NCI-H1092 (cell line): ENCODE measurements at places on chromosomes 11 and 22.

DNA sequence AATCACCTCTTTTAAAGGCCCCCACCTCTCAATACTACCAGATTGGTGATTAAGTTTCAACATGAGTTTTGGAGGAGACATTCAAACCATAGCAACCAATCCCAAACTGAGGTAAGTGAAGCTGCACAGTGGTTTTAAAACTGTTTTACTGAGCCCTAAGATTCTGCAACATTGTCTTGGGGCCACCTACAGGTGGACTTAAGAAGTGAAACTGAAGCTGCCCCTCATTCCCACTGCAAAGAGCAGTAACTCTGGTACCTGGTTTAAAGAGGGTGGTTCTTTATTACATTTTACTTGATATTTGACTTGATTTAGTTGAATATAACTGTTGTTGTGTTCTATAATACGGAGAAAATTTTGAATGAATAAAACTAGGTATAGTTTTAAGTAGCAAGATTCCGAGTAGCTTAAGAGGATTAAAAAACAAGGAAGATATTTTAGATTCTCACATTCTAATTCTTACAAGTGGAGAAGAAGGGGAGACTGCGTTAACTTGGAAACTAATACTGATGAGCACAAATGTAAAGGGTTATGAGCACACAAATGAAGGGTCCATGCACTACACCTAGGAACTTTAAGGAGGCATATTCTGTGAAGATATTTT is 26.7 kb downstream of the SYT9 start:
- no peak for DNase-seq

DNA sequence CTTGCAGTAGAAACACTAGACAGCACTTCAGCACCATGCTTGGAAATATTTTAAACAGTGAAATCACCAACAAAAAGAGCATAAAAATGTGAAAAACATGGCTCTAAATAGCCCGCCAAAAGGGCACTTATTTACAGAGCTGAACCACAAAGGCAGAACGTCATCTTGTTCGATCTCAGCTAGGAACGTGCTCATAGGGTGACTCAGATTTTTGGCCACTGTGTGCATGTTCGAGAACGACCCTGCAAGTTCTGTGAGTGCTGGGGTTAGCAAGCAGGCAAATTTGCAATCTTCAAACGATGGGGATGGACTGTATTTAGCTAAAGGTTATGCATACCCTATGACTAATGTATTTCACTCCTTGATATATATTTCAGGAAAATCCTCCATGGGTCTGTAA is 30.6 kb downstream of the OR2AT4 start:
- DNase-seq, result no peak

DNA sequence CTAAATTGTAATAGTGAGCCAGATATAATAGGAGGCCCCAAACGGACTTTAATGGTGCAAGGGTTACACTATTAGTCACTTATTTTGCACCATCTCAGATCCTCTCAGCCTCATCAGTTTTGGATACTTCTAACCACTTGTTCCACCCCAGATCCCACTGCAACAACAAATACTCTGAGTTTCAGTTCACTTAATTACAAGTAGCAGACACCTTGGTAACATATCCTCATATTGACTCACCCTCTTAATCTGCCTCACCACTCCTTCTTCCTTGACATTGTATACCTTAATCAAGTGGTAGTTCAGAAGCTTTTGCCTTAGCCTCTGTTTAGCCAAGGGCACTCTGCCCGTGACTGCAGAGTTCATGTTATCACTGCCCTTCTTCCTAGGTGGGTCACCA is 256.1 kb upstream of the UBASH3B start:
- no peak for DNase-seq

- no peak for DNase-seq
Observed at GRCh38 chr11:120867024-120867423, 156.9 kb upstream of the TBCEL start.

DNA sequence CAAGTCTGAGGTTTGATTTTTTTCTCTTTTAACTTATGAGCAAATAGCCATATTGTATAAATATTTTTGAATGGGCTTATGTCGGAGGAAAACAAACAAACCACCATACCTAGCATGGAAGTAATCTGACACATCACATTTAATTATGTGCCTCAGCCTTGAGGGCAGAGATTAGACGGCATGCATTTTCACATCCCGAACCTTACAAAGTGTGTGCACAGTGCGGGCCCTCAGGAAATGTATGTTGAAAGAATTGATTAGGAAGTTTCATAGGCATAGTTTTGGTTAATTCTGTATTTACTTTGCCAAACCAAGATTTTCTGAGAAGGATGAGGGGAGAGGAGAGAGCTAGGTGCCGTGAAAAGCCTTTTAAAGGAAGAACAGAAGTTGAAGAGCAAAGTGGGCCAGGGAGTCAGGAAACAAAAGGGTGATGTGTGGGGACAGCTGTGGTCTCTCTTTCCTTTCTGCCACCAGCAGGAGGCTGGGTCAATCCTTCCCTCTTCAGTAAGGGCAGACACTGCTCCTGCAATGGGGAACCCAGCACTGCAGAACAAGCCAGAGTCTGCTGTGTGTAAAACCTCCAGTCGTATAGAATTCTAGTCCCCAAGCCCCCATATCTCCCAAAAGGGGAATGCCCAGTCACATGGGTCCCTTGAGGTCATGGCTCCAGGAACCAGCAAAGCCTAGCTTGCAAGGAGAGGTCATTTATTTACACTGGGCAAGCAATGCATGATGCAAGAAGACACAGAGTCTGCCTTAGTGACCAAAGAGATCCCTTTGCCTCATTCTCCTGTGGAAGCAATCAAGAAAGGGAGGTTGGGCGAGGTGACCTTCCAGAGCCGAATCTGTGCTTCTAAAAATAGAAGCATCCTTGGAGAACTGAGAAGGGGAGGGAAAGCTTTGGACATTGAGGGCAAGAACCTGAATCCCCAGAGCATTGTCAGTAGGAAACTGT is 71.1 kb upstream of the OLFML1 start:
- DNase-seq, result no peak

- no peak for DNase-seq
Observed at GRCh38 chr11:122523846-122524805, 131.4 kb upstream of the UBASH3B start.

DNA sequence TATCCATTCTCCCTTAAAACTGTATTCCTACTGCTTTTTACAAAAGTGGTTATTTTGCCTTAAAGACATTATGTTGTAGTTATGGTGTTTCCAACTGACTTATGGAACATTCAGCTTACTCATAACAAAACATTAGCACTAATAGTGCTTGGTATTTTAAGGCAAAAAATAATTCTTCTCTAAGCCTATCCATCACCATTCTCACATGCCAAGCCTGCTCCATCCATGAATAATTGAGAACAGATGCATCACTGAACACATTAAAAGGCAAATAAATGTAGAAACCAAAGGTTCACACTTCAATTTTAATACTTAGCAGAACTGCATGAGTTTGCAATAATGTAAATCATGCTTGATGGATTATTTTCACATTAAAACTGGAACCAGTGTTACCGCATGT is 42.3 kb upstream of the DDI1 start:
- no peak for DNase-seq

DNA sequence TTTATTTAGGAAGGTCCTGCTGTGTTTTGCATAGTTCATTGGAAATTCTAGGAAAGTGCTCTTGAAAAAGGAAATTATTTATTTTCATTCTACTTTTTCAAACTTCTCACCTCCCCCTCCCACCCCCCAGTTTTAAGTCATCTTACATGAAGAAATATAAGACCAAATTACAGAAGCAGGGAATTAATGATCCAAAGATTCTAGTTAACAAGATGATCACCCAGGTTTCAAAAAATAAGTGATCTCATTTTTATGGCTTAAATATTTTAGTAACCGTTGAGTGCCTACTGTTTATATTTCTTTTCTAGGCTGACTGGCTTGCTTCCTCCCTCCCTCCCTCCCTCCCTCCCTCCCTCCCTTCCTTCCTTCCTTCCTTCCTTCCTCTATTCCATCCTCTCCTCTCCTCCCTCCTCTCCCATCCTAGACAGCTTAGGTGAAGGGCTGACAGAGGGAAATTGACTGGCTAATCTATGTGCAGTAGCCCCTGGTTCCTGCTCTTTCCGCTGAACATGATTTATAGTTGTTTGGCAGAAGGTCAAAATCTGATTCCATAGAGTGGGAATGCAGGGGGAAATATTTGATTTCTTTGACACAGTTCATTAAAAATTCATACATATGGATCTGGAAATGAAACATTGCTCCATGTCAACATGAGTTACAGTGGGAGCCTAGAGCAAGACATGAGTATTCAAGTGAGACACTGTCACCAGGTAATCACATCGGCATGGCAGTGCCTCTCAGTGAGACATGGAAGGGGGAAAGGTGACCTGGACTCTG is 123.4 kb downstream of the COMMD9 start:
- peak; percentile 23 for DNase-seq

- no peak for DNase-seq
Observed at GRCh38 chr11:126343051-126343450, 12.4 kb upstream of the ST3GAL4 start.

DNA sequence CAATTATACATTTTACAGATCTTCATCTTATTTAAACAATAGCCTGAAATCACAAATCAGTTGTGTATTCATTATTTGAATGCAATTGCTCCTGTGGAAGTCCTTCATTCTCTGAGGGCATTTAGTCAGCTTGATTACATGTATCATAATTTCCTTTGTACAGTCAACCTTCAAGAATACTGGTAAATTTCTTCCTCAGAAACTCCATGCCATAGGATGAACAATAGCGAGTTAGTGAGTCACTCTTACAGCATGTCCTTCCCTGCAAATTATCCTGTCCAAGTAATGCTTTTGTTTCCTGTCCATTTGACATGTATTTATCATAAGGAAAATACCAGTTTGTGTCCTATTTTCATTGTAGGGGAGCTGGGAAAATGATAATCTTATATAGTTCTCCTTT is 3.8 kb downstream of the OR10S1 start:
- DNase-seq, result no peak

GRCh38 chr11:17076517-17077239 is 789 bp downstream of the RPS13 start:
- no peak for DNase-seq

- DNase-seq, result no peak
Observed at GRCh38 chr22:17931400-17931825, 92.9 kb downstream of the MICAL3 start.

DNA sequence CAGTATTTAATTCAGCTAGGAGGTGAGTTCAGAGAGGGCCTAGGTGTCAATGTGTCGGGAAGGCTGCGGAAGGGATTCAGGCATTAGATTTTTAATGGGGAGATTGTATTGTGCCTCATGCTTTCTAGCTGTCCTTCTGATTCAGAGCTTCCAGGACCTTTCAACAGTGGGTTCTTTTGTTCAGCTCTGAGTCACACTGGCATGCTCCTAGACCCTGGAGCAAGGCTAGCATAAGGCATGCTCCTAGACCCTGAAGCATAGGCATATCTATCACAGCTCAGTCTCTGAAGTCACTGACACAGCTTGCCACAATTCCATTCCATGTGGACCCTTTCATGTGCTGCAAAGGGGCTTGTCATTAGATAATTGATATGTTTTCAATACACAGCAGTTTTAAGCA is 396.9 kb downstream of the RAB38 start:
- DNase-seq, result no peak

DNA sequence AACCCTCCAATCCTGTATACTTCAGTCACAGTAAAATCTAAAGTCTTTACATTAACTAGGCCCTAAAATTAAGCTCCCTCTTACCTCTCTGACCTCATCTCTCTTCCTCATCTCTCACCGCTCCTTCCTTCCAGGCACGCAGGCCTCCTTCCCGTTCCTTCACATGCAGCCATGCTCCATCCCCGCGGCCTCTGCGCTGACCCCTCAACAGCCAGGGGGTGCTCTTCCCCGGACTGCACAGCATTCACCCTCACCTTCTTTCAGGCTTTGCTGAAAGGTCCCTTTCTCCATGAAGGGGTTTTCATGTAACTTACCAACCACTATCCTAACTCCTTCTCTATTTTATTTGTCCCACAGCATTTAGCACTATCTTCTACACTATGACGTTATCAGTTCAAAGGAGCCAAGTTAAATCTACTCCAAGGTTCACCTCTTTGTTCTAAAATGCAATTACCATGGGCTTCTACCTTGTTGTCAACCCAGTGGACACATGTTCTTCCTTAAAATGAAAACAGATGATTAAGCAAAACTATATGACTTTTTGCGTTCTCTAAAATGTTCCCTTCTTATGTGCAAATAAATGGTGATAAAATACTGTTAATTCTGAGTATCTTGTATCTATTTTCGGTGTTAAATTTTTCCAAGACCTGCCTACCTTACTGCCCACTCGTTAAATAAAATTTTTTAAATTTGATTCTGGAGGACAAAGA is 57.8 kb upstream of the APOA1 start:
- no peak for DNase-seq

DNA sequence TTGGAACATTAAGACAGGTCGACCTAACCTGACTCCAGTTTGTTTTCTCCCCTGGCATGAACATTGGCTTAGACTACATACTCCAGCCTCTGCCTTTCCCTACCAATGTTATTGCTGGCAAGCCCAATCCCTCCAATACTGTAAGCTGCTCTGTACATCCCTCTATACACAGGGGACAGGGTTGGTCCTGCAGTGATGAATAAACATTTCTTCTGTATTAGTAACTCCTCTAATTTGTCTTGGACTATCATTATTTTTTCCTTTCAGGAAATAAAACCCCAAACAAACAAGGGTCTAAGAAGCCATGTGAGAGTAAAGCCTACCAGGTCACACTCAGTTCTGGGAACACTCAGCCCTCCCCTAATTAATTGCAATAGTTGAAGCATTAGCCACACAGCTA is 35.1 kb upstream of the FJX1 start:
- no peak for DNase-seq

DNA sequence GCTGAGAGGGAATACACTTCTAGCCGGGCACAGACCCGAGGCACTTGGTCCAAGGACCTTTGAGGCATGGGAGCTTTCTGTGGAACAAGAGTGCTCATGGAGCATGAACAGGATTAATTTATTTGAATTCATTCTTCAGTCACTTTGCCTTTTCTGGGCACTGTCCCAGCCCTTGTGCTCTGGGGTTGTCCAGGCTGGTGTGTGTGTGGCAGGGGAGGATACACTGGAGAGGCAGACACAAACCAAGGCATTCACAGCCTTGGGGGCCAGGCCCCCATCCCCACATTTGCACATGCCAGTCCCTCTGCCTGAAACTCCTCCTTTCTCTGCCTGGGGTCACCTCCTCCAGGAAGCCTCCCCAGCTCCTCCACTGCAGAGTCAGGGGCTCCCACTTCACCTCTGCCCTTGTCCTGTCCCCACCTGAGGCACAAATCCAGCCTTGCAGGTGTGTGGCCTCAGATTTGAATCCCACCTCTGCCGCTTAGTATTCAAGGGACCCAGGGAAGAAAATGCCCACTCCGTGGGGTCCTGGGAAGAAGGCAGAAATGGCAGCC is 55.5 kb downstream of the MYO7A start:
- DNase-seq, result no peak
